ENCODE measurements at places on chromosomes 13 and 19.
A peak's percentile ranks its signal among the peaks of the same experiment; 100 is the strongest.

DNA sequence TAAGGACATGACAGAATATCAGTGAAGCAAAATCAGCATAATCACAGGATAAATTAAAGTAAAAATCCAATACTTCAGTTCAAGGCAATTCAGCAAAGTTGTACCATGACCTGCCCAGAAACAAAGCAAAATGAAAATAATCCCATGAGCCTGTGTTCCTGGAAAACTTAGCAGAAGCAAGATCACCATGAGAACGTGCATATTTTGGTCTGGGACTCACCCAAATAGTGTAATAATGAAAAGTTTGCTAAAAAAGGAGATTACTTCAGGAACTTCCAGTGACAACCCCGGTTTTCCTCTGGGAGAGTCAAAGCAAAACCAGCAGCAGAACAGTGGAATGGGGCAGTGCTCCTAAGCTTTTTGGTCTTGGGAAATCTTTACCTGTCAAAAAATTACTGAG is 14.9 kb upstream of the RPL21 start:
- no peak for DNase-seq

DNA sequence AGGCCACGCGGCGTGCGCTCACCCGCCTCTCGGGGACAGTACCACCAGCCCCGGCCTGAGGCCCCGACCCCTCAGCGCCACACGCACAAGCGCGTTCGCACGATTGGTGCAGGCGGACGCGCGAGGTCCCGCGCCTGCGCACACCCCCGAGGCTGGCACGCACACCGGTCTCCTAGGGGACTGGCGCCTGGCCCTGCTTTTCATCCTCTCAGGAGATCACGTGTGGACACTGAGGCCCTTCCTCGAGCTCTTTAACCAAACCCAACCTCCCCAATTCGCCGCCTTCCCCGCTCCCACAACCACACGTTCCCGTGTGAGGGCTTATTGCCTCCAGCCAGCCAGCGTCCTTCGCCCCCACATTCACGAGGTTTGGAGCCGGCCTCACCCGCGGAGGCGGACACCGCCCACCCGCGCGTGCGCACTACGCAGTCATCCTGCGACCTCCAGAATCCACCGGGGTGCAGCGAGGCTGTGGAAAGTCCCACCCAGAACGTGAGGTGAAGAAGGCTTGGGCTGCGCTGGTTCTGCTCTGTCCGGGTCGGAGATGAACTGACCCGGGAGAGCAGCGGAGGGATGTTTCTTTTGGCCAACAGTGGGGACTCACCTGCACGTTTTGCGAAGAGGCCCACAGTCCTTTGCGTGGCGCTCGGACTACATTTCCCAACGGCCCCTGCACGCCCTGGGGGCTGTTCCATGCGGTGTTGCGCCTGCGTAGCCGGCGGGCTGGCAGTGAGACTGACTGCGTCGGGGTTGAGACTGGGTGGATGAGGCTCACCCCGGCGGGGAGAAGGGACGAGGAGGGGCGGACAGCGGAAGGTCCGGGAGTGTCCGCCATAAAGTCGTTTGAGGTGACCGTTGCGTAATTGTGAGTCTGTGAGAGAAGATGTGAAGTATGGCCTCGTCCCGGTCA is 539 bp upstream of the ZNF667 start:
- DNase-seq: peak; percentile 94

DNA sequence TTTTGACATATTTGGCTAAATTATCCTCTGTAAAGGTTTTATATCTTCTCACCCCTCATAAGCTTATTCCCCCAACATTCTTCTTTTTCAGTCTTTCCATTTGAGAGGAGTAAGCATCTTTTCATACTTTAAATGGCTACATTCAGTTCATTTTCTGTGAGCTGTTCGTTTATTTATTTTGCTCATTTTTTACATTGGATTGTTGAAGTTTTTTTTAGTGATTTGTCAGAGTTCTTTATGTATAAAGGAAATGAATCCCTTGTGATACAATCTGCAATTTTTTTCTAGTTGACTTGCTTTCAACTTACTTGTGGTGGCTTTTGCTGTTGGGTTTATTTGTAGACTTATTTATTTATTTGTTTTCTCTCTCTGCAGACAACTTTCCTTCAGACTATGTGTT is 250.3 kb downstream of the DLEU7 start:
- DNase-seq: no peak

DNA sequence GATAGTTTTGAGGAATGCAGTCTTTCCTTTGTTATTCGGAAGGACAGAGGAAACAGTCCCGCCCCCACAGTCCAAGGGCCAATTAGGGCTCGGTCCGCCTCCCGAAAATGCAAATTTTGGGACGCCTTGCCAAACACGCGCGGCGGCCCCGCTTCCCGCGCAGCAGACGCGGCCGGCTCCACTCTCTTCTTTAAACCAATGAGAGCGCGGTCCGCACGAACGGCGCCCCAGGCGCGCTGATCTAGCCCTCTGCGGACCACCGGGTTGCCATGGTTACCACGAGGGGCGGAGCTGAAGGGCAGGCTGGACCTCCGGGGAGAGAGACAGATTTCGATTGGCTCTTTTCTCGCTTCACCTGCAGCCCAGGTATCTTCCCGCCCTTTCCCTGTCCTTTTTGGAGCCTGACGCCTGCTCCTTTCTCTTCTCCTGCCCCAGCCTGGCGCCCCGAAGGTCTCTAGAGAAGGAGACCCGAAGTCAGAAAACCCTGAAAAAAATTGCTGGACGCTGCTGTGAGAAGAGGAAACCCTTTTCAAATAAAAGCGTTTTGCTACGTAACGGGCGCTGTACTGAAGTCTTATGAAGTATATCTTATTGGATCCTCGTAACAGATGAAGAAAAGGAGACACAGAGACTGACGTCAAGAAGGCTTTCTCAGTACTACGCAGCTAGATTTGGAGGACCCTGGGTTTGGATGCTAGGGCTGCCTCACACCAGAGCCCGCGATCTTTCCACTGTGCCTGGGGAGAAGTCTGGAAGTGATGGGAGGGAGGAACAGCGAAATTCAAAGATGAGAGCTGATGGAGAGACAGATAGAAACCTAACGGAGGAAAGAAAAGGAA is 2.0 kb downstream of the PTH2 start:
- DNase-seq: no peak

- DNase-seq: no peak
Observed at GRCh38 chr19:1136621-1137317, 33.0 kb downstream of the GPX4 start.

Data from fibroblast of gingiva (primary cell).